Type B pancreatic cell (in vitro differentiated cells): ENCODE measurements at places on chromosomes 1 and 21. TPM values are rescaled to one million over a fixed set of nuclear protein-coding genes. Genes with fewer than 3 reads are reported as not detected.

DNA sequence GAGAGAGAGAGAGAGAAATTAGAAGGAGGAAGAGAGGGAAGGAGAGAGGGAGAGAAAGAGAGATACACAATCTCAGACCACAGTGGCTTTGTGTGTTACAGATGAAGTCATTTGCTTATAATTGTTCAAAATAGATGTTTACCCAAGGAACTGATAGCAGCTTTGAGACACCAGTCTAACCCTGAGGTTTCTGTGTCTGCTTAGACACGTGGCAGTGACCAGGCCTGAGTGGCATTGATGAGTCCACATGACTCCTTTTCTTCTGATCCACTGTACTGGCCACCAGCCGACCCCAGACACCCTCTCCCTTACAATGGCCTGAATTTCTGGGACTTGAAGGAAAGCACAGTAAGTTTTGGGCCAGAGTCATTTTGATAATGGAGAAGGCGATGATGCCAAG, 104.9 kb downstream of the DUSP10 start:
- DNase-seq, result no peak

The BTBD8 gene
- 2.6 and 4.8 TPM in 2 replicates for total RNA-seq

- DNase-seq, result no peak
These were observed 116.0 kb downstream of the BCAR3 start for GRCh38 chr1:93565496-93566206.

DNA sequence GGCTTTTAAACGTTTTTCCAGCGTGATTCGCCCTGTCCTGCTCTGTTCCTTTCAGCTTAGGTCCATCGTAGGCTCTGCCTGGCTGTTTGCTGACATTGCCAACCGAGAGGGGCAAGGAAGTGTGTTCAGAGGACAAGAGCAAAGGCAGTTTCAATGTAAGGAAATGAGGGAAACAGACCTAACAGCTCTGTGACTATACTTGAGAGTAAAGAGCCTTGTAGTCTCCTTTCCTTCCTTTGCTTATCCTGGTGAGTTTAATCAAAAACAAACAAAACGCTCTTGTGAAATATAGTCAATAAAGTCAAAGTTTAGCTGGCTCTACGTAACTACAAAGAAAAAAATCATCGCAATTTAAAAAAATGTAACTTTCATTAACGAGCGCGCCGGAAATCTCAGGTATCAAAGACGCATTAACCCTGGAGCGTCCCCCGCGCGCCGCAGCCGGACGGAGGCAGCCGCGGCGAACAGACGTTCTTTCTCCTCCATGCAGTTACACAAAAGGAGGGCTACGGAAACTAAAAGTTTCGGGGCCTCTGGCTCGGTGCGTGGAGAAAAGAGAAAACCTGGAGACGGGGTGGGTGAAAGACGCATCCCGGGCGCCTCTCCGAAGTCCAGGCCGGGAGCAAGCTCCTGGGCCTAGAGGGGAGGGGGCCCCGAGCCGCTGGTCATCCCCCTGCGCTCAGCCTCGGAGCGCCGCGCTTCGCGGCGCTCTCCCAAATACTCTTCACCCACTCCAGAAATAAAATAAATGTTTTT, 617 bp upstream of the ADGRL2 start:
- DNase-seq, result peak; percentile 82

The SPATA45 gene
- not detected in 2 replicates for total RNA-seq

The ASCL5 gene
- not detected in 2 replicates for total RNA-seq

The AMY1B gene
- total RNA-seq, result not detected in 2 replicates

- no peak for DNase-seq
These were observed 387.3 kb upstream of the PLXNA2 start for GRCh38 chr1:208631506-208631905.

GRCh38 chr1:156436141-156437036, 64.2 kb downstream of the MEF2D start:
- DNase-seq, result no peak

DNA sequence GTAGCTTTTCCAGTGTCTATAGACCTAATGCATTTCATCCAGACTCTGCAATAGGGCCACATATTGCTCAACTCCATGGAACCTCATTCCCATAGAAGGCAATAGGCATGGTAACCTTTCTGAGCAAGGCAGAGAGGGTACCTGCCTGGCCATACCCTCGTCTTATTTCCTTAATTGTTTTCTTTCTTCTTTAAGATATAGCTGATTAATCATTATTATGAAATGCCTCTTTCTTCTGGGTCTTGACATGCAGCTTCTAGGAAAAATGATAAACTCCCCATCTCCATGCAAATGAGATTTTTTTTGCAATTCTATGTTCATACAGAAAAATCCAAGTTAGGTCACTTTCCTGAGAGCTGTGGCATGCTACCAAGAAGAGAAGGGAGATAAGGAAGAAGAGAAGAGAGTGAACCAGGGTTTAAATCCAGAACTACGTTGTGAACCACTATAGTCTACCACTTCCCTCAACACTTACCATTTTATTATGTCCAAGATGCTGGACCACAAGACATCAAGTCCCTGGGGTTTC, 33.0 kb upstream of the IL20 start:
- DNase-seq, result no peak

DNA sequence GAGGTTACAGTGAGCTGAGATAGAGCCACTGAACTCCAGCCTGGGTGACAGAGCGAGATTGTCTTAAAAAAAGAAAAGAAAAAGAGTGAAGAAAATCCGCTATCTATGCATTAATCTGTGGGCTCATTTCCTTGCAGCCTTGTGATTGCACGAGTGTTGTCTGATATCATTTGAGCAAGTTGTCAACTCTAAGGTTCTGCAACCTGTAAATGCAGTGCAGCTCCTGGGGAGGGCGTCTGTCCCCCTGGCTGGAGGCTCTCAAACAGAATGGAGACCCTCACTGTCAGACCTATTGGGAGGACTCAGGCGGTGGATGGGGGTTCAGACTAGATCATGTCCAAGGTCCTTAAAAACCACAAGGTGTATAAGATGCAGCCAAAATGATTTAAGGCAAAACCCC, 6.2 kb downstream of the CORT start:
- DNase-seq, result no peak

- no peak for DNase-seq
These were observed 21.2 kb downstream of the PRRX1 start for GRCh38 chr1:170685166-170685565.

DNA sequence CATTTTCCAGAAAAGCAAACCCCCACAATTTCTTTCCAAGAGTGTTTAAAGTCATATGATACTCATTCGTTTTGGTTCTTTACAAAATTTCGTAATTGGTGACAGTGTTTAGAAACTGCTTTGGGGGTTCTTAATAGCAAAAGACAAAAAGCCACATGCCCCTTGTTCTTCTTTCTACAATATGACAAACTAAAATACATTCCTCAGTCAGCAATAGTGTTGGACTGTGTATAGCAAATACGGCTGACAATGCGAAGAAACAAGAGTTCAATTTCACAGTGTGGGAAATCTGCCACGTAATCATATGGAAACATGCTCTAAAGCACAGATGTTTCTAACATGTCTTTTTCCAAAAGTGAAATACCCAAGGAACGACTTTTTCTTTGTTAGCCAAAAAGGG, 7.6 kb upstream of the IFNAR1 start:
- DNase-seq, result no peak

DNA sequence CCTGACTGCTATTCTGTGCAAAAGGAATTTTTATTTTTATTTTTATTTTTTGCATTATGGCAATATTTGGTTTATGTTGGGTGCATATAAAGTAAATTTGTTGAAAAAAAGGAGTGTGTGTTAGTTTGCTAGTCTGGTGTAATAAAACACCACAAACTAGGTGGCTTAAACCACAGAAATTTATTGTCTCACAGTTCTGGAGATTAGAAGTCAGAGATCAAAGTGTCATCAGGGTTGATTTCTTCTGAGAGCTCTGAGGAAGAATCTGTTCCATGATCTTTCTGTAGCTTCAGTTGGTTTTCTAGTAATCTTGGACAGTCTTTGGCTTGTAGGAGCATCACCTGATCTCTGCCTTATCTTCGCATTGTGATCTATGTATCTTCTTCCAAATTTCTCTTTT, 6.5 kb downstream of the SLC30A7 start:
- no peak for DNase-seq

DNA sequence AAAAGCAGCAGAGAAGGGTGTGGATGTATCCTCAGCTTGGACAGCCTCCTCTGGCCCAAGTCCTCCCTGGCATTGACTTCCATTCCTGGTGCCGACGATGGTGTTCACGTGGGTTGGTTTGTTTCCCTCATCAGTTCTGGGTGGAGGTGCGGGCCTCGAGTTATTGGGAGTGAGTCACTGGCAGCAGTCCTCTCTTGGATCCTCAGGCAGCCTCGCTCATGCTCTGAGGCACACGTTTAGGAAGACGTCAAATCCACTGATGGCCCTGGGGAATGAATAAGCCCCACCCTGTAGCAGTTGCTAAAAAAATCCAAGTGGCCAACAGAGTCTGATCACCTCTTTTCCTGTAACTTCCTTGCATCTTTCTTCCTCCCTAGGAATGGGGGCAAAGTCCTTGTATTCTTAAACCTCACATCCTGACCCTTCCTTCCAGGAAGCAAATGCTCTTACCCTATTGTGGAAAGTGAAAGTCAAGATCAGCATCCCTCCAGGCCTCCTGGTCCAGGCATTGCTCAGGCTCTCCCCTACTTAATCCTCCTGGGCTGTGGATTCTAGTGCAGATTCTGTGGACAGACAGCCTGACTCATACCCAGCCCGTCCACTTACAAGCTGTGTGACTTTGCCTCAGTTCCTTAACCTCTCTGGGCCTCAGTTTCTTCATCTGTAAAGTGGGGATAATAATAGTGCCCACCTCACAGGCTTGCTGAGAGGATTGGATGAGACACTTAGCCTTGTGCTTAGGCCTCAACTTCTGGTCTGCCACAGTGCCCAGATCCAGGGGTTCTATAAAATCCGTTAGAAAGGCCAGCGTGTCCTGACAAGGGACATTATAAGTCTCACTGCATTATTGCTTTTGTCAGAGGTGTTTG, 111.1 kb downstream of the TLR5 start:
- no peak for DNase-seq

- DNase-seq, result no peak
These were observed 1119.1 kb downstream of the AMY1C start for GRCh38 chr1:104868794-104869193.

DNA sequence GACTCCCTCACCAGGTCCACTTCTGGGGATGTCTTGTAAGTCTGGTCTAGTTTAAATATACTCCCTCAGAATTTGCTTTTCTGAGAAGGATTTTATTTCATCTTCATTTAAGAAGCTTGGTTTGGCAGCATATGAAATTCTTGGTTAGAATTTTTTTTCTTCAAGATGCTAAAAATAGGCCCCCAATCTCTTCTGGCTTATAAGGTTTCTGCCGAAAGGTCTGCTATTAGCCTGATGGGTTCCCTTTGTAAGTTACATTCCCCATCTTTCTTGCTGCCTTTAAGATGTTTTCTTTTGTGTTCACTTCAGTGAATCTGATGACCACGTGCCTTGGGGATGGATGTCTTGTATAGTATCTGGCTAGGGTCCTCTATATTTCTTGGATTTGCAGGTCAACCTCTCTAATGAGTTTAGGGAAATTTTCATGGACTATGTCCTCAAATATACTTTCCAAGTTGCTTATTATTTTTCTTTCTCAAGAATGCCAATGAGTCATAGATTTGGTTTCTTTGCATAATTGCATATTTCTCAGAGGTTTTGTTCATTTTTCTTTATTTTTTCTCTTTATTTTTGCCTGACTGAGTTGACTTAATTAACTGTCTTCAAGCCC, 19.4 kb downstream of the TCP10L start:
- DNase-seq, result no peak

GRCh38 chr1:205182930-205183329, 28.6 kb downstream of the DSTYK start:
- DNase-seq, result no peak

GRCh38 chr1:109113590-109114341, at the start of gene ELAPOR1:
Gene ELAPOR1 (plus strand): TSS chr1:109114115. CDS start chr1:109114184, 69 bp downstream.
- DNase-seq, result peak; percentile 70

- DNase-seq, result no peak
These were observed 6.0 kb upstream of the VWA5B1 start for GRCh38 chr1:20284625-20285024.

GRCh38 chr1:117587499-117588356, 18.1 kb upstream of the TENT5C start:
- DNase-seq, result no peak

GRCh38 chr1:31871703-31872102, 55.9 kb upstream of the SPOCD1 start:
- no peak for DNase-seq

The FLG2 gene
- not detected in 2 replicates for total RNA-seq

The SFN gene
- 27.7 and 86.8 TPM in 2 replicates for total RNA-seq

- DNase-seq, result no peak
These were observed 4.1 kb downstream of the TEX38 start for GRCh38 chr1:46675549-46676314.

DNA sequence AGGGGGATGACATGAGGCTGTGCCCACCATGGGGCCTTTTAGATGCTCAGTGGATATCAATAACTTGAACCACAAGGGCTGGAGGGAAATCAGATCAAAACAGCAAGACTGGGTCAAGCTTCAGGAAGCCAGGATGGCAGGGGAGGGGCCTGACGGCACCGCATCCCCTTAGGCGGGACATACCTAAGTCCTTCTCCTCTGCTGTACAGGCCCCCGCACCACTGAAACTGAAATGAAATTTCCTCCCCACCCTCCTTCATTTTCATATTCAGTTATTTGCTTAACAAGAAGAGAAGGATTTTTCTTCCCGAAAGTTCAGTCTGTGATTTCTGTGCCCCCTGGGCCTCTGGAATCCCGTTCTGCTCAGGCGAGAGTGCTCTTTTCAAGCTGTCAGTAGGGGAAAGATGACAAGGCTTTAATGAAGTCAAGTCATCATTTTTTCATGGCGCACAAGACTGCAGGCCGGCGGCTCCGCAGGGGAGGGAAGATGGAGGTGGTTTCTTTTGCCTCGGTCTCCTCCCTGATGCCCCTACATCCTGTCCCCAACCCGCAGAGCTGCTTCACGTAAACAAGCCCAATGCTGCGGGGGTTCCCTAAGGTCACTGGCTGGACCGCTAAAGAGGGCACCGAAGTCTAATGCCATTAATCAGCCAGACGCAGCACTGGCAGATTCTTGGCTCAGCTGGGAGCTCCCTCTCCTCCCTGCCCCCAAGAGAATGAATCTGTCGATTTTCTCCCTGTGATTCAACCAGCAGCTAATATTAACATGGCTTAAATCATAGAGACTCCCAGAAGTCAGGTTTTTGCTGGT, 264.8 kb downstream of the C1orf94 start:
- DNase-seq, result no peak

The AMY2B gene
- total RNA-seq, result 7.0 and 7.5 TPM in 2 replicates

The KLHL17 gene
- 31.5 and 42.2 TPM in 2 replicates for total RNA-seq

- DNase-seq, result no peak
These were observed 44.3 kb downstream of the ARID1A start for GRCh38 chr1:26740023-26740634.

- DNase-seq, result no peak
These were observed 25.1 kb upstream of the ARHGEF16 start for GRCh38 chr1:3429320-3429719.

DNA sequence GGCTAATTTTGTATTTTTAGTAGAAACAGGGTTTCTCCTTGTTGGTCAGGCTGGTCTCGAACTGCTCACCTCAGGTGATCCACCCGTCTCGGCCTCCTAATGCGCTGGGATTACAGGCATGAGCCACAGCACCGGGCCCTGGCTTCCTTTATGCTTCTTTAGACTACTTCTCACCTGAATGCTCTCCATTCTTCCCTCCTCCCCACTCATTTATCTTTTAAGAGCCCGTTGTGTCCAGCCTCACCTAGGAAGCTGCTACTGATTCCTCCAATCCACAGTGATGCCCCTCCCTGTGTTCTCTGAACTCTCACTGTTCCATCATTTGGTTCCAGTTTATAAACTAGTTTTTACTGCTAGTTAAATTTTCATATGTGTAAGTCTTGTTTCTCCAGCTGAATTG, 44.9 kb upstream of the NR5A2 start:
- no peak for DNase-seq
